HuH-7 (cell line): ENCODE measurements at places on chromosomes 2 and 18.

- no peak for DNase-seq
Measured at GRCh38 chr2:11077411-11077810, 77.9 kb upstream of the SLC66A3 start.

DNA sequence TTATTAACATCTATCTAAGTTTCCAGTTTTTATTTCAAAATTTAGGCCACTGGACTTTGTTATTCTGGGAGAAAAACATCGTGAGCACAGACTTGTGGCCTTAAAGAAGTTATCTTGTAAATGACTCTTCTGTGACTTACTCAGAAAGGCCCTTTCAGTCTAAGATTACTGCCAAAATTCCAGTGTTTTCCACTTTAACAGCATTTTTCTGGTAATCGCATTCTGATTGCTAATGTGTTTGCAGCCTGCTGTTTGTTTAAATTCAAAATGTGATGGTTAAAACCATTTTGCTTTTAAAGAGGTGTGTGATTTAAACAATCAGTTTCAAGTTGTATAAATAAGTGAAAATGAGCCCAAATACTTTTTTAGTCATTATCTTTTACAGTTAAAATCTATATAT, 136.7 kb upstream of the DAPL1 start:
- no peak for DNase-seq

GRCh38 chr2:241036964-241037421, 38.6 kb downstream of the SNED1 start:
- no peak for DNase-seq

- DNase-seq: no peak
Measured at GRCh38 chr2:69731147-69731970, 10.6 kb upstream of the ANXA4 start.

DNA sequence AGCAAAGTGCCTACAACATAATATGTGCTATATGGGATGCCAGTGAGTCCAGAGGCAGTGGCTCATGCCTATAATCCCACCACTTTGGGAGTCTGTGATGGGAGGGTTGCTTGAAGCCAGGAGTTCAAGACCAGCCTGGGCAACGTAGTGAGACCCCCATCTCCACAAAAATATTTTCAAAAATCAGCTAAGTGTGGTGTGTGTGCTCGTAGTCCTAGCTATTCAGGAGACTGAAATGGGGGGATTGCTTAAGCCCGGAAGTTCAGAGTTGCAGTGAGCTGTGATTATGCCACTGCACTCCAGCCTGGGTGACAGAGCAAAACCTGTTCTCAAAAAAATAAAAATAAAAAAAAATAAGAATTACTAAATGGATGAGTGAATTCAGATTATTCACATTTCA, 23.4 kb downstream of the OTX1 start:
- DNase-seq: no peak

DNA sequence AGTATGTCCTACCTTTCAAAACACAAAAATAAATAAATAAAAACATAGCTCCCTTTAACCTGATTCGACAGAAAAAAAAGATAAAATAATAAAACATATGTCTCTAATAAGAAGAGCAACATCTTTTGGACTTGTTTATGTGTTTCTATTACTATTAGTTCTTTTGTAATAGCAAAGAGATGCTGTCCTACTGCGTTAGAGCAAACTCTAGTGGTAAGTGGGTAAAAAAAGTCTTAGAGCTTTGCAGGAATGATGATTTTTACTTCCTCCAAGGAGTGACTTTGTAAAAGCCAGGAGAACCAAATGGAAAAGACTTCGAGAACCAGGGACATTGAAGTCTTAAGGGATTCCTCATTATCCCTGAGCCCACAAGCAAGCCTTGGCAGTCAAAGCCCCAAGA, 450.1 kb downstream of the METTL4 start:
- no peak for DNase-seq

- DNase-seq: no peak
Measured at GRCh38 chr18:23798249-23798648, 109.0 kb downstream of the LAMA3 start.

- no peak for DNase-seq
Measured at GRCh38 chr2:236501531-236501930, 68.1 kb upstream of the ACKR3 start.

DNA sequence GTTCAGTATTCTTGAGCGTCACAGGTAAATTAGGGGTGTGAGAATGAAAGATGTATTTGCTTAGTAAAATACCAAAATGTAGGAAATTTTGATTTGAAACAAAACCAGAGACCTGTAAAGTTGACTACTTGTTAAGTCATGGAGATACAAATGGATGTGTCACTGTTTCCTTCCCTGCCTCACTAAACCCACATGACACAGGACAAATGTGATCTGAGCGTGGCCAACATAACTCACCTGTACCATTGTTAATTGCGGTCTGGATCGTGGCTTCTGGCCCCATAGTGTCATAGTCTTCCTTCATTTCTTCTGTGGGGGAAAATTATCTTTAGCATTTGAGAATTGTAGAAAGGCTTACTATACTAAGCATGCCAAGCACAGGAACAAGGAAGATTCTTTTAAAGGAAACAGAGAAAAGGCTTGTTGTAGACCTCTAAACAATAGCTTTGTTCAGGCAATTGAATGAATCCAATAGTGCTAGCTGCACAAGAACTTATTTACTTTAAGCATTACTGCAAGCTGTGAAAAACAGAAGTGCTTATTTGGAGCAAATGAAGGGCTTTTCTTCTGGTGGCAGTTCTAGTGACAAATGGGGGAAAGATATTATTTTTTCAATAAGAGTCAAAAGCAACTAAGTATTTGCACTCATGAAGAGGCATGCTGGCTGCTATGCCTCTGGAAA, 95.2 kb downstream of the ZEB2 start:
- DNase-seq: no peak

DNA sequence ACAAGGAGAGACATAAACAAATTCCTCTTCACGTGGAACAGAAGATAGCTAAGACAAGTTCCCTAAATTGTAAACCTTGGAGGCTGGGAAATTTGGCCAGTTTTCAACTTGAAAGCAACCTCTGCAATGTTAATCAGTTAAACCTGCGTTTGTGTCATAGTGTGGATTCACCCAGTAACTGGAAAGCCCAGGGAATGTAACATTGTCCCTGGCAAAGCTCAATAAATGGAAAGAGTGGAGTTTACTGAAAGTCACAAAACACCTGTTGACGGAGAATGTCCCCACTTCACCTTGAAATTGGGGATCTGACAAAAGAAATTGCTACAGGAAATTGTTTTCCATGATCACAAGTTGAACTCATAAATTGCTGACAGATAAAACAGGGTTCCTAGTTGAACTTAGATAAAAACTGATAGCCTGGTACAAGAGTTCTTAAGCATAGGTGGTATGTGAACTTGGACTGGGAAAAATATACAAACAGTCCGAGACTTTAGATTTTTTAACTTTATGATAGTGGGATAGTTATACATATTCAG, 15.0 kb upstream of the ME2 start:
- no peak for DNase-seq

DNA sequence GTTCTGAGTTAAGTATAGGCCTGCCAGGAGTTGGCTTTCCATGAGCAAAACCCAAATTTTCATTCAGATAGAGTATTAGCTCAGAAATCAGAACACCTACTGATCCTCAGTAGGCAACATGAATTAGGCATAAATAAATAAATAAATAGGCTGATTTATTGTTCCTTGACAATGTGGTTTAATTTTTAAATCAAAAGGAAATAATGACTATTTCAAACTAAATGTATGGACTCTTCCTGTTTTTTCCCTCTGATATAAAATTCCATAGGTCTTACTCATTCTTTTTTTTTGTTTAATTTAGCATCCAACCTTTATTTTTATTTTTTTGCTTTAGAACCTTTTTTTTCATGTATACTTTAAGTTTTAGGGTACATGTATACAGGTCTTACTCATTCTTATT, 140.2 kb upstream of the ITGA6 start:
- no peak for DNase-seq

DNA sequence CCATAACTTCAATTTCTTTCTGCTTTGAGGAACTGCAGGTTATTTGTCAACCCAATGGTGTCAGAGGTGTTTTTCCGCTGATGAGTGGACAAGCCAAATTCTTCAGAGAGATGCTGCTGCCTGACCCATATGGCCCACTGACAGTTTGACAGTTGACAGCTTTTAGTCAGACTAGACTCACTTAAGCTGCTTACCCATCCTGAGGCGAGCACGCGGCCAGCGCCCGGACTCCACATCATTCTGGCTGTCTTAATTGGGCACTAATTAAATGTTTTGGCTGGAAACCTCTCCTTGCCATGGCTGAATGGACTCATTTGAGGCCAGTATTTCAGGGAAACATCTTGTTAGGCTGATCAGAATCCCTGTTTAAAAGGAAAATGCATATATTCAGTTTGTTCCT, 316.1 kb upstream of the FANCL start:
- no peak for DNase-seq

GRCh38 chr2:105775809-105776559, 31.3 kb downstream of the NCK2 start:
- DNase-seq: no peak

DNA sequence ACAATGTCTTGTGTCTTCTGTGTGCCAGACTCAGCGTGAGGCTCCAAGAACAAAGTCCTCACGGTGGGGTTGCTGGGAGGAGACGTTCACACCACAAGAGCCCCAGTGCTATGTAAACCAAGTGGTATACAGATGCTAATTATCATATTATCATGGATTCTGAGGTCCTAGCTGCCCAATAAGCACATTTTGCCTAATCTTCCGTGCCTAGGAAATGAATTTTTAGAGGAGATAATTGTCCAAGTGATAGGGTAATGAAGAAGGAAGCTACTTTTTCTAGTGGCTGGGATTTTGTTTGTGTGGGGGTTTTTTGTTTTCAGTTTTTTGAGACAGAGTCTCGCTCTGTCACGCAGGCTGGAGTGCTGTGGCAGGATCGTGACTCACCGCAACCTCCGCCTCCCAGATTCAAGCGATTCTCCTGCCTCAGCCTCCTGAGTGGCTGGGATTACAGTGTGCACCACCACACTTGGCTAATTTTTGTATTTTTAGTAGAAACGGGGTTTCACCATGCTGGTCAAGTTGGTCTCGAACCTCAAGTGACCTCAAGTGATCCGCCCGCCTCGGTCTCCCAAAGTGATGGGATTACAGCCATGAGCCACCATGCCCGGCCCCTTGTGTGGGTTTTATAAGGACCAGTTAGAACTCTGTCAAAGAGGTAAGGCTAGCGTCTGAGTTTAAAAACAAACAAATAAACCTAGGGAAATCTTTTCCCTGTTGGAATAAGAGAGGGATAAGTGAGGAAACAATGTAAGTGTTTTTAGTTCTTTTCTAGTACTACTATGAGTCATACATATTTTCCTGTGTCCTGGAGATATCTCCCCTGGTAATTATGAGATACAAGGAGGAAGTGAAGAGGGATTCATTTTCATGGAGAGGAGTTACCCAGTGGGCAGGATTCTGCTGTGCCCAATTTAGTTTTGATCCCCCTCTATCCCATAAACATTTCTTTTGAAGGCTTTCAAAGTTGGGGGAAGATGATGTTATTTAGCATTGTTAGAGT, 9.5 kb upstream of the SMAD7 start:
- DNase-seq: no peak

DNA sequence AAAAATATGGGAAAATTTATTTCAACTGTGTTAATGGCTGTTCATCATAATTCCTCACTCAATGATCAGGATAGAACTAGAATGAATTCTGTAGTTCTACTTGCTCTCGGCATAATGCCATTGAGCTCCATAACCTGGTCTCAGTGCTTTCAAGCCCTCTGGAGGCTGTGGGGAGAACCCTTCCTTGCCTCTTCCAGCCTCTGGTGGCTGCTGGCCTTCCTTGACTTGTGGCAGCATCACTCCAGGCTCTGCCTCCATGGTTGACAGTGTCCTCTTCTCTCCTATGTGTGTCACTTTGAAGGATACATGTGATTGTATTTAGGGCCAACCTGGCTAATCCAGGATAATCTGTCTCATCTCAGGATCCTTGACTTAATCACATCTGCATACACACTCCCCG, 26.9 kb upstream of the CABYR start:
- DNase-seq: no peak

DNA sequence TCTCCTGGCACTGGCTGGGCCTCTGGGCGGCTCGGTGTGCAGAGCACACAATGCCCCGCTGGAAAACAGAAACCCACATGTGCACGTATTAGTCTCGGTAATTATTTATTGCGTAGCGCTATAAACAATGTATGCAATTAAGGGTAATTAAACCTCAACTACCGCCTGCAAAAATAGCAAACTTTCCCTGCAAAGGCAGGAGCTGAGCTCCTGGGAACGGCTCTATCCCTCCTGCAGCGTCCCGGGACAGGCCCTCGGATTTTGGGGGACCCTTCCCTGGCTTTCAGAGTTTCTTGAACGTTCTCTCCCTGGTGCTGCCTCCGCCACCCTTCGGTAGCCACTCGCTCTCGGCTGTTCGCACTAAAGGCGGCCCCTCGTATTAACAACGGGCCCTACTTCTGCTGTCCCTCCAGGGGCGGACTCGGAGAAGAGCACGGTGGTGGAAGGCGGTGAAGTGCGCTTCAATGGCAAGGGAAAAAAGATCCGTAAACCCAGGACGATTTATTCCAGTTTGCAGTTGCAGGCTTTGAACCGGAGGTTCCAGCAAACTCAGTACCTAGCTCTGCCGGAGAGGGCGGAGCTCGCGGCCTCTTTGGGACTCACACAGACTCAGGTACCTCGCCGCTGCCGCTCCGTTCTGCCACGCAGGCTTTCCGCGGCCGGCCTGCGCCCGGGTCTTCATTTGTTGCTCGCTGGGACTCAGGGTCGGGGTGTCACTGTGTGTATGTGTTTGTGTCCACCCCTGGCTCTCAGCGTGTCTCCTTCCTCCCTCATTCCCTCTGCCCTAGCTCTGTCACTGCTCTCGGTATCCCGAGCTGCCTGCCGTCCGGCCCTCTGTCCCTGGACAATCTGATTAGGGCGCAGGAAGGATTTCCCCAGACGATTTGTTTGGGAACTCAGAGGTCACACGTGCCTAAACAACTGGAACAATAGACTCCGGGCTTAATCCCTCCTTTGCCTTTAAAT, 1.2 kb downstream of the DLX1 start:
- peak; percentile 77 for DNase-seq

GRCh38 chr2:37379881-37380296, 35.5 kb downstream of the QPCT start:
- no peak for DNase-seq

DNA sequence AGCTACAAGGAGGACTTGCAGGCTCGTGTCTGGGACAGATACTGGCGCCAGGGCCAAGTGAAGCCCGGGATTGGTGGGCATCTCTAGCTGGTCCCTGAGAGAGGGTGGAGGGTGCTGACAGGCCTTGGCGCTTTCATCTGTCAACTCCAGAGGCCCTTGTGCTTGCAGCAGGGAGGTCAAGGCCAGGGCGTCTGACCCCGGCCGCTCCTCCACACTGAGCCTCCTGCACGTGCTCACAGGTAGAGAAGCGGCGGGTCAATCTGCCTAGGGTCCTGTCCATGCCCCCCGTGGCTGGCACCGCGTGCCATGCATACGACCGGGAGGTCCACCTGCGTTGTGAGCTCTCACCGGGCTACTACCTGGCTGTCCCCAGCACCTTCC, 9.5 kb downstream of the CAPN10 start:
- DNase-seq: no peak

- no peak for DNase-seq
Measured at GRCh38 chr2:211928201-211928600, 610.4 kb downstream of the ERBB4 start.

DNA sequence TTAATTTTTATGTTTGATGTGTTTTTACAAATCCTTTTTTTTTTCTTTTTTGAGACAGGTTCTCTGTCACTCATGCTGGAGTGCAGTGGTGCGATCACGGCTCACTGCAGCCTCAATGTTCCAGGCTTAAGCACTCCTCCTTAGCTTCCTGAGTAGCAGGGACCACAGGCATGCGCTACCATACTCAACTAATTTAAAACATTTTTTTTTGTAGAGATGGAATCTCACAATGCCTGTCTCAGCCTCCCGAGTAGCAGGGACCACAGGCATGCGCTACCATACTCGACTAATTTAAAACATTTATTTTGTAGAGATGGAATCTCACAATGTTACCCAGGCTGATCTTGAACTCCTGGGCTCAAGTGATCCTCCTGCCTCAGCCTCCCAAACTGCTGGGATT, 3.2 kb downstream of the NOTO start:
- no peak for DNase-seq
